ENCODE measurements at places on chromosomes 1 and 21. TPM values are rescaled to one million over a fixed set of nuclear protein-coding genes. Genes with fewer than 3 reads are reported as not detected.

BTG2 gene
- 71.4 TPM for total RNA-seq

SLC22A15 gene
- total RNA-seq: 3.6 TPM

GJA9 gene
- total RNA-seq: not detected

SYT6 gene
- 0.10 TPM for total RNA-seq

AGBL4 gene
- total RNA-seq: not detected

PROX1 gene
- total RNA-seq: 15.6 TPM

ELAPOR1 gene
- total RNA-seq: 18.8 TPM

ADGRB2 gene
- 7.9 TPM for total RNA-seq

SYT14 gene
- total RNA-seq: 1.0 TPM

STIL gene
- total RNA-seq: 8.8 TPM

RPL5 gene
- total RNA-seq: 1,593 TPM

RXRG gene
- 43.3 TPM for total RNA-seq

S100A2 gene
- total RNA-seq: 46.5 TPM

BARHL2 gene
- total RNA-seq: not detected

SELE gene
- total RNA-seq: 9.9 TPM

MANEAL gene
- total RNA-seq: 4.6 TPM

MAN1C1 gene
- 8.7 TPM for total RNA-seq

PKN2 gene
- total RNA-seq: 66.1 TPM

FMO1 gene
- total RNA-seq: 13.1 TPM

G0S2 gene
- 19.1 TPM for total RNA-seq

VAV3 gene
- 39.8 TPM for total RNA-seq

CNKSR1 gene
- total RNA-seq: 13.0 TPM

ETV3L gene
- not detected for total RNA-seq

HSPA6 gene
- total RNA-seq: 10.2 TPM

PDXK gene
- 35.7 TPM for total RNA-seq

ARMH1 gene
- total RNA-seq: 1.6 TPM

DHCR24 gene
- total RNA-seq: 22.5 TPM

PNRC2 gene
- total RNA-seq: 155 TPM
